ENCODE measurements at places on chromosomes 13 and 19.

DNA sequence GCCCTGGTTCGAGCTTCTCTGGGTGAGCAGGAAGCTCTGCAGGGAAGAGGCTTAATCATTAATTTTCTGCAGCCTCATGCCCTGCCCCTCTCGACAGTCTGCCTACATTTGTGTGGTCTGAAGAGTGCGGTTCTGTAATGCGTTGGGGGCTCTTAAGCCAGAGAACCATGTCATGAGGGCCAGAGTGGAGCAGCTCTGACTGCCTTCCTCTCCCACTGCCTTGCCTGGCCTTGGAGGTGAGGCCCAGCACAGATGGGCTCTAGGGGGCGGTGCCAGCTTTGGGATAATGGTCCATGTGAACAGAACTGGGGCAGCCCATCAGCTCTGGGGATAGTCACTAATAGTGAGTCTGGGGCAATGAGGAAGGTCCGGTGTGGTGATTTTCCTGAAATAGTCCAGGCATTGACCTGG lies 5.7 kb downstream of the FGF9 start:
- H3K36me3 ChIP-seq = no peaks in the 10 kb centered on the region
- peaks cover 30% of the 10 kb centered on the region for H3K4me1 ChIP-seq
- no peak overlapping the region for H3K27ac ChIP-seq
- no peak overlapping the region for H3K4me3 ChIP-seq
- no peak for DNase-seq
- H3K27me3 ChIP-seq = peaks cover 26% of the 10 kb centered on the region

- H3K27ac ChIP-seq = no peak overlapping the region
- no peaks in the 10 kb centered on the region for H3K27me3 ChIP-seq
- H3K36me3 ChIP-seq = peaks cover 71% of the 10 kb centered on the region
- H3K4me3 ChIP-seq = no peak overlapping the region
These were observed 62.6 kb downstream of the IER2 start for GRCh38 chr19:13212759-13213330.

DNA sequence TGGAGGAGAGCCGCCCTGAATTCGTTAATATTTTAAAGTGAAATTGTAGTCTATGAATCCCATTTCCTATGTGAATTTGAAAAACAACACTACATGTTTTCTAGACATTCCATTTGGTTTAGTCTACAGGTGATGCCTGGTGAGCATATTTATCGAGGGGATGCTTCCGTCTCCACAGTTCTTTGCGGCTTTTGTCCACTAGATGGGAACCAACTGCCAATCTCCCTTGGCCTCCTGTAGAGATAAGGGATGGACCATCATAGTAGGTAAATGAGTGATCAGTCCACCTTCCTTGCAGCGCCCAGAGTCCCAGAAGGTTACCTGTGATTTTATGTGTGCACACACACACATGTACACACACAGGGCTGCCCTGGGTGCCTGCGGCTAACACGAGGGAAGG lies 289.8 kb upstream of the SOX21 start:
- H3K4me3 ChIP-seq = no peak overlapping the region
- peaks cover 5% of the 10 kb centered on the region for H3K27me3 ChIP-seq
- no peaks in the 10 kb centered on the region for H3K36me3 ChIP-seq
- no peak overlapping the region for H3K27ac ChIP-seq
- peaks cover 12% of the 10 kb centered on the region for H3K4me1 ChIP-seq

DNA sequence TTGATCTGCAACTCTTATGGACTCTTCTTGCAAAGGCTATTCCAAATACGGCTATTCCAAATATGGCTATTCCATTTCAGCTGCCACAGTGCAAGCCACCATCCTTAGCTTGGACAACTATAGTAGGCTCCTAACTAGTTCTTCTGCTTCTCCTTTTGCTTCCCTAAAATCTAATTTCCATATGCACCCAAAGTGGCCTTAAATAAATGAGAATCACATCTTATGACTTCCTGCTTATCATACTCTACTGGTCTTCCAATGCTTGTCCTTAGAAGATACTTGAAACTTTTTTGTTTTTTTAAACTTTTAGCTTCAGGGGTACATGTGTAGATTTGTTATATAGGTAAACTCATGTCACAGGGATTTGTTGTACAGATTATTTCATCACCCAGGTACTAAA lies 4.9 kb downstream of the UCHL3 start:
- H3K4me3 ChIP-seq = no peak overlapping the region
- no peak overlapping the region for H3K27ac ChIP-seq
- no peak for DNase-seq
- peaks cover 4% of the 10 kb centered on the region for H3K4me1 ChIP-seq
- no peaks in the 10 kb centered on the region for H3K36me3 ChIP-seq

- peaks cover 11% of the 10 kb centered on the region for H3K4me1 ChIP-seq
- H3K4me3 ChIP-seq = no peak overlapping the region
- H3K27ac ChIP-seq = no peak overlapping the region
- H3K36me3 ChIP-seq = no peaks in the 10 kb centered on the region
- no peaks in the 10 kb centered on the region for H3K27me3 ChIP-seq
These were observed 121.9 kb upstream of the GJB6 start for GRCh38 chr13:20353973-20354372.

- no peak for DNase-seq
- H3K4me3 ChIP-seq = no peak overlapping the region
- peaks cover 8% of the 10 kb centered on the region for H3K4me1 ChIP-seq
- H3K27me3 ChIP-seq = peaks cover 2% of the 10 kb centered on the region
These were observed 766 bp downstream of the LRRC25 start for GRCh38 chr19:18396471-18397241.

DNA sequence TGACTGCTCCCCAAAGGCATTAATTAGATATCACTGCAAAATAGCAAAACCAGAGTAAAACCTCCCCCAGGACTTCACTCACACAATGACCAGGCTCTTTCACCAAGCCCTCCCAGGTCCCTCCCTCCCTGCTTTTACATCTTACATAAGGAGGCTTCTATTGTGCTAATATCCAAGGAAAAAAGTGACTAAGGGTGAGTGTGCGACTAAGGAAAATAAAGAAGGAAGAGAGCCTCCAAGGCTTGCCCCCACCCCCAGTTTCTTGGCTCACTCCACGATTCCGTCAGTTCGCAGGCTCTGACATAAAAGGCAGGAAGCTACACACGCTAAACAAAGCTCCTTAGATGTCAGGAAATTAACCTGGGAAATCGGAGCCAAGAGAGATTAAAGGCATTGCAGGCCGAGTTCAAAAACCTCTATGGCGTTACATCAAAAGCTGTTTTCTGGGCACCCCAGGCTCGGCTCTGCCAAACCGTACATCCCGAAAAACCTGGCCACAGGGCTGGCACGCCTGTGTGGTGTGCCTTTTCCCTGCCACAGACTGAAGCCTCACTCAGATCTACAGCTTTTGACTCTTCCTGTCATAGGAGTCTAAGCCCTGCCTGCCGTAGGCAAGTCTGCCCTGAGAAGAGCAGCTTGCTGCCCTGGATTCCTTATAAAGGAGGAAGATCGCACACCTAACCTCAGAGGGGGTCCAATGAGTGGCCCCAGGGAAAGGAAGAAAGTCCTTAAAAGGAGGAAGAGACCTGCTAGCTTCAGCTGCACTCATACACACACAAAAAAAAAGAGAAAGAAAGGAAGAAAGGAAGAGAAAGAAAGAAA lies 67.0 kb upstream of the SERP2 start:
- H3K4me1 ChIP-seq = peaks cover 33% of the 10 kb centered on the region
- no peaks in the 10 kb centered on the region for H3K27me3 ChIP-seq
- H3K36me3 ChIP-seq = no peaks in the 10 kb centered on the region
- H3K27ac ChIP-seq = peak overlapping the region; percentile 92
